NCI-H1105 (cell line): ENCODE measurements at places on chromosomes 2 and 18.

GRCh38 chr2:99140860-99141109 lies 722 bp upstream of the C2orf15 start:
- no peak for DNase-seq

DNA sequence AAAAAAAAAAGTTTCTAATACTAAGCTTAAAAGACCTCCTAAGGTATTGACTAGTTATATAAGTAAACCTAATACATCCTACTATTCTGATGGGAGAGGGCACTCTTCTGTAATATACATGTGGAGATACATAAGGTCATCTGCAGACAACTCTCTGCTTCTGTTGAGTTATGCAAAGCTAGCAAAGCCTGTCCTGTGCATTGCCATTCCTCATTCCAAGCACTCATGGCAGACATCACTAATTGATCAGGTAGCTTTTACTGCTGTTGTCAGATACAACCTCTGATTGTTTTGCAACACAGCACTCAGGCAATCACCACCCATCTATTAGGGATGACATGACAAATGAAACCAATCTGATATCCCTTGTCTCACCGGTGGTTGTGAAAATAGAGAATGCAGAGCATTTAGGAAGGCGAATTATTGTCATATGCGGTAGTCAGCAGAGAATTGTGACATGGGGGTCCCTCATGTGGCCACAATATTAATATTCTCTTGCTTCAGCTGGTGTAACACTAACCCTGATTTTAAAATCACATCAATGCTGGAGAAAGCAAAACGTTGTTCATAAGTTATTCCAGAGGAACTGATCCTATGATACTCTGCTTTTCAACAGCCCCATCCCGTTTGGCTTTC lies 416.5 kb upstream of the GYPC start:
- DNase-seq, result no peak

DNA sequence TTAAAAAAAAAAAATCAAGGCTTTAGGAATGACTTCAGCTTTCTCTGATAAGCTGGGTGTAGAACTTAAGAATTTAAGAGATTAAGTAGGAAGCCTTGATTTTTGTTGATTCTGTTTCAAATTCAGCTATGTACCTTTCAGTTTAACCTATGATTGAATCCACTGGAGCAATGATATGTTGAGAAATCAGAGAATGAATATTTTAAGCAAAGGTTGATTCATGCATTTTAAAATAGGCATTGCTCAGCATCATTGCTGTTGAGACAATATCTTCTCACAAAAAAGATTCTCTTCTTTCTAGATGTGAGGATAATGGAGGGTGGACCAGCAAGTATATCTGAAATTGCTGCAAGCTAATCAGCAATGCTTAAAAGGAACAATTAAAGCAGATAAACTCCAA lies 109.8 kb downstream of the MAP3K20 start:
- no peak for DNase-seq

- no peak for DNase-seq
These were observed 1686.7 kb upstream of the LRRTM1 start for GRCh38 chr2:81991282-81991681.

GRCh38 chr2:143246815-143247744 lies 117.9 kb downstream of the ARHGAP15 start:
- no peak for DNase-seq

DNA sequence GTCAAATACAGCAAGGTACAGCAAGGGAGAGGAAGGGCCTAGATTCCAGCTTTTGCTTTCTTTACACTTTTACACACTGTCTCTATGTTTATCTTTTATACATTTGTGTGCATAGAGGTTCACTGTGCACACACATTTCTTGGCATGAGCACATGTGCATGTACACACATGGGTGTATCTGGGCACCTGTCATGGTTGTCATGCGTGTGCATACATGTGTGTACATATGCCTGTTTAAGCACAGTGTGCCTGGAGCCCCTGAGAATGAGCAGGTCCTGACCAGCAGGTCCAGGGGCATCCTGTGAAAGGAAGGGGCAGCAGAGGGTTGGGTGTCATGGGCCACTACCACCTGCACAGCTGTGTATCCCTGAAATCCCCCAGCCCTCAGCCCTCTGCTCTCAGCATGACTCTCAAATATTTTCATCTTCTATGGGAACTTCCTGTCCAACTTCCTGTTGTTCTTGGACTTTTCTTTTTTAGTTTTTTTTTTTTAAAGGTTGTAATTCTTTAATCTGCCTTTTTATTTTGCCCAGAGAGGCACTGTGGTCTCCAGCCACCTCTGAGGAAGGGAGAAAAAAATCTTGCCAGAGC lies 97.0 kb upstream of the EPAS1 start:
- DNase-seq, result no peak

DNA sequence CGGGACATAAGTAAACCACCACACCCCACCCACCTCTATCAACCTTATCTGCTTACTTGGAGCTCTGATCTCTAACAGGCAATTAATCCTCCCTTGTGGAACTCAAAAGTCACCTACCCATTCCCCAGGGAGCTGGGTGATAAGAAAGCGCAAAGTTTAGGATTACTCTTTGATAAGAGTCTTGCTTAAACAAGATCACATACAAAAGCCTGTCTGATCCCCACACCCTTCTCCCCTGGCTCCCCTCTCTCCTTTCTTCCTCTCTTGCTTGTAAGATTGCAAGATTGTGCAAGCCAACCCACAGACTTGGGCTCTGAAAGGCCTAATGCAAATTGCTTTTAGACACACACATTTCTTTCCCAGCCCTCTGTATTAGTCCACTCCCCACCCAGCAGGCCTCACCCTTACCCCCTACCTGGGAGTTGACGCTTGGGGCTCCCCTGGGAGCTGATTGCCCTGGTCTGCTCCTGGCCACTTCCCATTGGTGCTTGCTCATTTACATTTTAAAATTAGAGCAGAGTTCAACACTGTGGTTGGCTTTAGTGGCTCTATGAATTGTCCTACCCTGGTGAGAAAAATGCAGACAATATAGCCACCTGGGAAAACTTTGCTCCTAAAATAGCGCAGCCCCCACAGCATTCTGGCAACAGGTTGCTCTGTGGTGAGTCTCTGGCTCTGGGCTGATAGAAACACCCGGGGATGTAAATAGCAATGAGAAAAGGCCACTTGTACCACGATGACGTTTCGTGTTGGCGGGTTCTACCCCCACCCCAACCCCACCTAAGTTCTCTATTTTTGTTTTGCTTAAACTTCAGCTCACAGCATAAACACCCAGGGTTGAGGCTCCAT lies 92.8 kb upstream of the MSH2 start:
- no peak for DNase-seq

DNA sequence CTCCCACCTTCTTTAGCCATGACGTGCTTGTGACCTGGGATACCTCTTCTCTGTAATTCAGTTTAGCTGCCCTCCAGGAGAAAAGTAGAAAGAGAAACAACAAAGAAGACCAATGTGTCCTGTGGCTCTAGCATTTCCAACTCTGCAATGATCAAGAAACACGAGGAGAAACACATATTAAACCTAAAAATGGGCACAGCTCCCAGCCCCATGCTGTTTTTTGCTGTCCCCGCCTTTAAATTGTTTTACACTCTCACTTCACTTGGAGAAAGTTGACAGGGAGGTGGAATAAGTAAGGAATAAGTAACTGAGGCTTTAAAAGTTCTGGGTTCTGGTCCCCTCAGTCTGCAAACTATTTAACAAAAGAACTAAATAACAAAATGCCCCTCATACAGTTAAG lies 390.6 kb downstream of the TNS1 start:
- DNase-seq, result no peak

GRCh38 chr2:159894145-159894838 lies 96.3 kb upstream of the CD302 start:
- no peak for DNase-seq

- DNase-seq, result no peak
These were observed 13.0 kb upstream of the HAT1 start for GRCh38 chr2:171909266-171909665.

DNA sequence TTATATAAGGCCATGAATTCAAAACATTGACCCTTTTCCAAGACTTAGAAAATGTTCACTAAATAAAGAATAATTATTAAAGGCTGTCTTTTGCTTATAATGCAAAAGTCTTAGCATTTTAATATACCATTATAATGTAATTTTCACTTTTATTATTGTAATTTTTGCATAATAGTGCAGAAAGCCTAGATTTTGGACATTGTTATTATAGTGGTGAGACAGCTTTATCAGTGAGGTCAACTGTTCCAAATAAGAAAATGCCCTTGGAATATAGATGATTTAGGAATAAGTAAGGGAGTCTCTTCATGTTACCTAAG lies 56.6 kb downstream of the ATIC start:
- no peak for DNase-seq

GRCh38 chr2:108355906-108356734 lies 21.6 kb upstream of the SULT1C4 start:
- DNase-seq, result no peak

DNA sequence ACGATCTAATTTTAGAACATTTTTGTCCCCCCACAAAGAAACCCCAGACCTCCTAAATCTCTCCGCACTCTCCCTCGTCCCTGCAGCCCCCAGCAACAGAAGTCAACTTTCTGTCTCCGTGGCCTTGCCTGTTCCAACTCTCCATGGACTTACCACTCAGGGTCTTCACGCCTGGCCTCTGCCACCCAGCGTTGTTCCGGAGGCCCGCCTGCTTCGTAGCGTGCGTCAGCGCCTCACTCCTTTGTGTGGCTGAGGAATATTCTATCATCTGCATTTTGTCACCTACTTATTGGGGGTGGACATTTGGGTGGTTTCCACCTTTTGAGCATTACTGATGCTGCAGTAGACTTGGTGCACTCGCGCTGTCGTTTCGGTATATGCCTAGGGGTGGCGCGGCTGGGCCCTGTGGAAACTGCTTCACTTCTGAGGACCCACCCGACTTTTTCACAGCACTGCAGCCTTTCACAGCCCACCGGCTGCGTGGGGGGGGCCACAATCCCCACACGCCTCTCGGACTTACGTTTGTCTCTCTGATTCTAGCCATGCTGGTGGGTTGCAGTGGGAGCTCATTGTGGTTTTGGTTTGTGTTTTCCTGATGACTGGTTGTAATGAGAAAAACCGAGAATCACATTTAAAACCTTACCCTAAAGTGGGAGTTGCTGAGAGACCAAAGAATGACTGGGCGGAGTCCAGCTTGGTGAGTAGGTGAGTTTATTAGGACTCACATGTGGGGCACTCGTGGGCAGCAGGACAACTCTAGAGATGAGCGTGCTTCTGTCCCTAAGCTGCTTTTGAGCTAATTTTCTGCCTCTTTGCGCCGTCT lies 1.4 kb upstream of the HSBP1L1 start:
- DNase-seq, result no peak

- no peak for DNase-seq
These were observed 7.6 kb downstream of the BCL2 start for GRCh38 chr18:63312019-63312409.

GRCh38 chr2:83071352-83071751 lies 1387.7 kb downstream of the SUCLG1 start:
- no peak for DNase-seq

DNA sequence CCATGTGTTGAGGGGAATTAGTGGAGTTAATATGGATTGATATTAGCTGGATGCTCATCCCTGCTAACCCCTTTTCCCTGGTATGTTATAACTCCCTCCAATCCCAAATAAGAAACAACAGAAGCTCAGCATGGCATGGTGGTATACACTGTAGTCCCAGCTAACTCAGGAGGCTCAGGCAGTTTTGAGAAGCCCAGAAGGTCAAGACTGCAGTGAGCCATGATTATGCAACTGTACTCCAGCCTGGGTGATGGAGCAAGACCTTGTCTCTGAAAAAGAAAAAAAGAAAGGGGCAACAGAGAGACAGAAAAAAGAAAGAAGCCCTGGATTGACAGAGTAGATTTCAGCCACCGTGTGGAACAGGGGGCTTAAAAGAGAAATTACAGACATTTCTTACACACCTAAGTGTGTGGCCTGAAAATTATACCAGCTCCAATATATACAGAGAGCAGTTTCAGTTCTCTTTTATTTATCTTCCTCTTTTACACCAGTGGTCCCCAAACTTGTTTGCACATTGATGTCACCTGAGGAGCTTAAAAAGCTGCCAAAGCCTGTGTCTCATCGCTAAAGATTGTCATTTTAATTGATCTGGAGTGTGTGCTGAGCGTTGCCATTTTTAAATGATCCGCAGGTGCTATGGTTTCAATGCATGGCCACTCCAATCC lies 203.6 kb downstream of the UBE2E3 start:
- DNase-seq, result no peak

DNA sequence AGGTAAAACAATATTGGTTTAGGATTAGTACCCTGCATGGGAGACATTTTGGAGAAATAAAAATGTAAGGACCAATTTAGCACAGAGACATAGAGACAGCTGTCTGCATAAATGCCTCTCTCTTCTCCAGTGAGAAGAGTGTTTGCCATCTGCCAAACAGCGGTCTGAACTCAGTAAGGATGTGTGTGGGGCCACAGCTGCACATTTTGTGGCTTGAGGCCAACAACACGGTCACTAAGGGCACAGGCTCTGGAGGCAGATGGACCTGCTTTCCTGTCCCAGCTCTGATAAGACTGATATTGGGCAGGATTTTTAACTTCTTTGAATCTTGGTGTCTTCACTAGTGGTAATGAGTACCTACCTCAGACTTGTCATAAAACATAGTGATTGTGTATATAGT lies 10.2 kb downstream of the ZBTB14 start:
- peak; percentile 38 for DNase-seq

DNA sequence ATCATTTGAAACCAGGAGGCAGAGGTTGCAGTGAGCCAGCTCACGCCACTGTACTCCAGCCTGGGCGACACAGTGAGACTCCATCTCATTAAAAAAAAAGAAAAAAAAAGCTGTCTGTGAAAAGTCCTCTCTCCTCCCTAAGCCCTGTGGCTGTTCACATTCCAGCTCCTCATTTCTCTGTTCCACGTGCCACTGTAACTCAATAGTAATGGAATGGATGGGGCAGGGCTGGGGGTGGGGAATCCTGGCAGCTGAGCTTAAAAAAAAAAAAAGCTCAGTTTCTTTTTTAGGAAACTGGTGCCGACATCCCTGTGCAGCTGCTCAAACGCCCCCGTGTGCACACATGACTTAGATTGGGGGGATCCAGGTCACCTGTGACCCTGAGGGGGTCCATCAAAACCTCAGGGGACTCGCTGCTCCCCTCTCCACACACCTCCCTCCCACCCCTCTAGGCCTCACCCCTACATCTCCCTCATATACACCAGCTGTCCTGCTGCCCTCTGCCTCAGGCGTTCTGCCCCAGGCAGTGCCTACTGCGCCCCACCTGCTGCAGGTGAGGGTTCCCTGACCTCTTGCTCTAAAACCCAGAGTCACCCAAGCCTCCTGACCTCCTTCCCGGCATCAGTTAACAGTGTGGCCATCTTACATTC lies 255.4 kb downstream of the AGAP1 start:
- no peak for DNase-seq

GRCh38 chr2:95719473-95720060 lies 127.8 kb downstream of the TRIM43 start:
- no peak for DNase-seq

GRCh38 chr2:144567745-144568144 lies 47.8 kb upstream of the ZEB2 start:
- DNase-seq, result peak; percentile 81

DNA sequence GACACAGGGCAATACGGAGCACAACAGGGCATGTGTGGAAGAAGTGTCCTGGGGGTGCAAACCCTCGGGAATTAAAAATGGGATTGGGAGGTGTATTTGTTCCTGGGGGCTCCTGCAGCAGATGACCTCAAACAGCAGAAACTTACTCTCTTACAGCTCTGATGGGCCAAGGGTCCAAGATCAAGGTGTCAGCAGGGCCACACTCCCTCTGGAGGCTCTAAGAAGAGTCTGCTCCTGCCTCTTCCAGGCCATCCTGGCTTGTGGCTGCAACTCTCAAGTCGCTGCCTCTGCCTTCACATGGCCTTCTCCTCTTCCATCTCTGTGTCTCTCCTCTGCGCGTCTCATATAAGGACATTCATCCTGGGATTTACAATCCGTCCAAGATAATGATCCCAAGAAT lies 12.4 kb upstream of the SPATA3 start:
- DNase-seq, result no peak

- DNase-seq, result no peak
These were observed 60.1 kb upstream of the PAX3 start for GRCh38 chr2:222358876-222359275.
